ENCODE measurements at places on chromosomes 13 and 19.

DNA sequence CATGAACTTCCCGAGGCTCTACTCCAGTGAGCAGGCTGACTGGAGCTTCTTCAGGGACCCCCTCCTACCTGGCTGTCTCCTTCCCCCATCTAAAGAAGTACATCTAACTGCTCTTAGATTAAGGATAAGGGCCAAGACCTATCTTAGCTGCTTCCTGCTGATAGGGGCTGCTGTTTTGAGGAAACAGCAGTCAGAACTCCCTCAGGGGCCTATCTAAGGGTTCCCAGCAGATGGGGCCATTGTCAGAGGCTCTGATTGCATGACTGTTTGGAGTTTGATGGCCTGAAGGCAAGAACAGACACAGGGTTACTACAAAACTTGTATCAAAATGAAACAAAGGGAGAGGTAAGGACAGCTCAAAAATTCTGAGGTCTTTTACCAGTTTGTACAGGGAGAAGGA is 2636.9 kb upstream of the PCDH20 start:
- no peak for DNase-seq

GRCh38 chr19:44602081-44602480 is 11.3 kb upstream of the IGSF23 start:
- no peak for DNase-seq

- no peak for DNase-seq
Observed at GRCh38 chr13:113860051-113860664, 3.7 kb downstream of the GAS6 start.

- no peak for DNase-seq
Observed at GRCh38 chr19:41029524-41030432, 38.7 kb downstream of the CYP2B6 start.

DNA sequence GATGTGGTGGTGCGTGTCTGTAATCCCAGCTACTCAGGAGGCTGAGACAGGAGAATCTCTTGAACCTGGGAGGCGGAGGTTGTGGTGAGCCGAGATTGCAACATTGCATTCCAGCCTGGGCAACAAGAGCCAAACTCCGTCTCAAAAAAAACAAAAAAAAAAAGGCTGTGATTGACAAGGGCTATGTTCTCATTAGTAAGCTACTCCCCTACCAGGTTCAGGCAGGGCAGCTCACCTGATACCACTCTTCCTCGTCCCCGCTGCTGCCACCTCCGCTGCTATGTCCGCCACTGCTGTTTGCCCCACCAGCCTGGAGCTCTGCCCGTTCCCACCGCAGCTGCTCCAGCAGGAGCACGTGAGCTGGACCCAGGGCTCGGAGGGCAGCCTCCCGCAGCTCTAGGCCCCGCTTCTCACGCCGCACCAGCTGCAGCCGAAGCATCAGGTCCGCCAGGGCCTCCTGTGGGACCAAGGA is 9.4 kb downstream of the USHBP1 start:
- no peak for DNase-seq

GRCh38 chr13:33452873-33453517 is 167.4 kb upstream of the STARD13 start:
- DNase-seq: no peak

DNA sequence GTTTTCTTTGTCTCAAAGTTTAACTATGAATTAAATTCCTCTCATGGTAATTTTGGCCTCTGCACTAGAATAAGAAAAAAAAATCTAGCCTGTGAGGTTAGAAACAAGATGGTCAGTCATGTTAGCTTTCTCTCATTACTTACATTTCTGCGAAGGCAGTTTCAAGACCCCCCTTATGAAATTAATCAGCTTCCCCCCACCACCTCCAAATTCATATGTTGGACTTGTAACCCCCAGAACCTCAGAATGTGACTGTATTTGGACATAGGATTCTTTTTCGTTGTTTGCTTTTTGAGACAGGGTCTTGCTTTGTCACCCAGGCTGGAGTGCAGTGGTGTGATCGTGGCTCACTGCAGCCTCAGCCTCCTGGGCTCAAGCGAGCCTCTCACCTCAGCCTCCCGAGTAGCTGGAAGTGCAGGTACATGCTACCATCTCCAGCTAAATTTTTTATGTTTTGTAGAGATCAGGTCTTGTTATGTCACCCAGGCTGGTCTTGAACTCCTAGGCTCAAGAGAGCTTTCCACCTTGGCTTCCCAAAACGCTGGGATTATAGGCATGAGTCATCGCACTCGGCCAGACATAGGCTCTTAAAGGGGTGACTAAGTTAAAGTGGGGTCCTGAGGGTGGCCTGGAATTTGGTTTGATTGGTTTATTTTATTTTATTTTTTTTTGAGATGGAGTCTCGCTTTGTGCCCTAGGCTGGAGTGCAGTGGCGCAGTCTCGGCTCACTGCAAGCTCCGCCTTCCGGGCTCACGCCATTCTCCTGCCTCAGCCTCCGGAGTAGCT is 1.4 kb downstream of the PLA2G4C start:
- DNase-seq: no peak

DNA sequence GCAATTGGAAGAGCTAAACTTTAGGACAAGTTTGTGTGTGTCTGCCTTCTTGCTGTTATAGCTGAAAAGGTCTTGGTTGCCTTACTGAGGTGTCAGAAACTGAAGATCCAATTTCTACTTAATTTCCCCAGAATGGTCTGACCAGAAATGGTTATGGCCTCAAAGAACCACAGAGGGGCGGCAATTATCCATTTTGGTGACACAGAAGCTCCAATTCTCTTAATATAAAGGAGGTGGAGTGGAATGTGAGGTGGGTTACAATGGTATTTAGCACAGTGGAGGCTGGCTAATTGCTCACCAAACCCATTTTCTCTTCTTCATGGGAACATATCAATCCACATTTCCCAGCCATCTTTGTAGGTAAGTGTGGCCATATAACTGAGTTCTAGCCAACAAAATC is 1157.2 kb downstream of the OLFM4 start:
- DNase-seq: no peak

DNA sequence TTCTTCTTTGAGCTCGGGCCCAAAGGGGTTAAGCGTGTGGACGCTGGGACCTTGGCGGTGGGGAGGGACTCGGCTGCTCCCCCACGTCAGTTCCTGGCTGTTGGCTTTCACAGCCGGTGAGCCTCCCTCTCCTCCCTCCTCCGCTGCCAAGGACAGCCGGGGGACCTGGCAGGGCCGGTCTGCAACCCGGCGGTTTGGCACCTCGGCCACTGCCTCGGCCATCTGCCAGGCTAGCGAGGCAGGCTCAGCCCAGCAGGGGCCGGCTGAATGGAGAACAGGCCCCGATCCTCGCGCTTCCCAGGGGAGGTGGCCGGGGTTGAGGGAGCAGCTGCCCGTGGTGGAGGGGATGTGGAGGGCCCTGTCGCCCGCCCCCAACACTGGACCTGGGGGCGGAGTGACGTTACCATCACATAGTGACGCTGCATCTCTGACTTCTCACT is 5.0 kb downstream of the TLE5 start:
- no peak for DNase-seq

- no peak for DNase-seq
Observed at GRCh38 chr19:39497996-39498797, 550 bp upstream of the DLL3 start.

DNA sequence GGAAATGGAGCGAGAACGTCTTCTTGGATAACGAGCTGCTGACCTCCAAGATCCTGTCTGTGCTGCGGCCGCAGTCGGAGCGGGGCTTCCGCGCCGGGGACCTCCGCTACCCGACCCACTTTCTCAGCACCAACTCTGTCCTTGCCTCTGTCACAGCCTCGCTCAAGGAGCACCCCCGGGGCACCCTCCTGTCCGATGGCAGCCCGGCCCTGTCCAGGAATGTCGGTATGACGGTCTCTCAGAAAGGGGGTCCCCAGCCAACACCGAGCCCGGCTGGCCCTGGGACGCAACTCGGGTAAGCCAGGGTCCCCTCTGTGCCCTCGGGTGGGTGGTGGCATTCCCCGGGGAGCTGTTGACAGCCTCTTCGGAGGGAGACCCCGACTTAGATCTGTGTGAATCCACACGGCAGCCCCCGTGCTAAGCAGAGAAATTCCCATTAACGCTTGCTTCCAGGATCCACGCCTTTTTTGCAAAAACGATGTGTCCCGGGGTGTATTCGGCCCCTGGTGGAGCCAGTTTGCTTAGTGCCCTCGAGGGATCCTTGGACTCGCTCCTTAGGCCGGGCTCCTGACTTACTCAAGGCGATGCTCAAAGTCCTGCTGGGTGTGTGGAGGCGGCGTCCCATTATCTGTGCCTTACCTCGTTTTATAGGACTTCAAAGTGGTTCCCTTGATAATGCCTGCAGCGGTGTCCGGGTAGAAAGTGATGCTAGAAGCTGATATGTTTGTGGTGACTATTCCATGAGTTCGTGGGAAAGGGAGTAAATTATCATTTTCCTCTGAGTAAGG is 48.5 kb downstream of the PEX11G start:
- DNase-seq: no peak

DNA sequence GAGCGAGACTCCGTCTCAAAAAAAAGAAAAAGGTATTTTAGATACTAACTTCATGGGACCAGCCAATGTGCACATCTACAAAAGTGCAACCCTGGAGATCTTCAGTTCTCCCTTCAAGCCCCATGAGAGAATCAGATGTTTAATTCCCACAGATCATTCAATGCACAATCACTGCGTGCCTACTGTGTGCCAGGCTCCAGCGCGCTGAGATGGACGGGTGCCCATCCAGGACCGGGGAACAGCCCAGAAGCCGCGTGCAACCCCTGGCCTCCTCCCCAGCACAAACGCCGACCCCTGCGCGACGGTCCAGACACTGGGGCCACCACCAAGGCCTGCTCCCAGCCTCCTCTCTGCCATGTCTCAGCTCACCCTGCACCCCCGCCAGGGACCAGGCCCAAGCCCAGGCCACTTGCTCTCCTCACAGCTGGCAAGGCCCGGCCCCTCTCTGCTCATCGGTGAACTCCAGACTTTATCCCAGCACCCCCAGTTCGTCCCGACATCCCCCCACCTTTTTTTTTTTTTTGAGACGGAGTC is 5.3 kb downstream of the BTBD2 start:
- no peak for DNase-seq

- DNase-seq: no peak
Observed at GRCh38 chr13:96822895-96823294, 171.4 kb downstream of the OXGR1 start.

All from HS-5 (cell line).